Hematopoietic multipotent progenitor cell (in vitro differentiated cells): ENCODE measurements at places on chromosomes 6 and 20. TPM values are rescaled to one million over a fixed set of nuclear protein-coding genes. Genes with fewer than 3 reads are reported as not detected.

Gene SLC17A3
- total RNA-seq, result not detected

Gene LYRM2
- total RNA-seq, result 8.1 TPM

Gene MLIP
- total RNA-seq, result not detected

Gene THEMIS
- total RNA-seq, result under 0.01 TPM

Gene KIF25
- not detected for total RNA-seq

Gene BNIP5
- total RNA-seq, result not detected

DNA sequence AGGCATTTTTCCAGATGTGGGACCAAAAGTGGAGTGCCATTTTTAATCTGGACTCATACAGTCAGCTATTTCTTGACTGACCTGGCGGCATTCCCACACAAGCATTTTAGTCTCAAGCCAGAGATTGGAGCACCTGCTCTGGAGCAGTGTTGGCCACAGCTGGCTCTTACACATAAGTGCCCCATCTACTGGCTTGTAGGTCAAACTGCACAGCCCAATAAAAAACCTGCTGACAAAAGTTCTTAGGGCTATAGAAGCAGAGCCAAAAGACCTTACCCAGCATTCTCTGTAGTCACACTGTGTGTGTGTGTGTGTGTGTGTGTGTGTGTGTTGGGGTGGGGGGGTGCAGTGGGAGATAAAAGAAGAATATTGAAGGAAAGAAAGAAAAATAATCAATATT is 38.6 kb upstream of the SENP6 start:
- no peak for DNase-seq

Gene RAB32
- total RNA-seq, result 33.1 TPM

Gene HDGFL1
- not detected for total RNA-seq

Gene PLA2G7
- total RNA-seq, result not detected

Gene HLA-F
- 161 TPM for total RNA-seq

Gene DUSP15
- total RNA-seq, result 8.6 TPM

DNA sequence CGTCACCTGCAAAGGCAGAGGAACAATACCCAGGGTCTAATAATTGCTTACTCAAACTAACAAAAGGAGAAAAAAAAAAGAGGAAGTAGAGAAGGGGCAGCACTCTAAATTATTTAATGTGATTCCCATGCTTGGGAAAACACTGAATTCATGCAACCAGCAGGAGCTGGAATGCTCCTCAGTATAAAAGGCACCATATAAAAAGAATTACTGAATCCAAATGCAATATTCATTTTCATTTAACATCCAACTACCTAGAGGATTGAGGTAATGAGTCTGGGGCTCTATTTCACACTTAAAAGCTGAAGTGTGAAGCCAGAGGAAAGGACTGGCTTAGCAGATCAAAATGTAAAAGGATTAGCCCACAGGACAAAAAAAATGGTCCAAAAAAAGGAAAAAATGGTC is 8.7 kb downstream of the B4GALT5 start:
- DNase-seq, result no peak

Gene FAM209B
- total RNA-seq, result not detected

GRCh38 chr6:3230256-3230882 is 2.9 kb upstream of the TUBB2B start:
- no peak for DNase-seq

DNA sequence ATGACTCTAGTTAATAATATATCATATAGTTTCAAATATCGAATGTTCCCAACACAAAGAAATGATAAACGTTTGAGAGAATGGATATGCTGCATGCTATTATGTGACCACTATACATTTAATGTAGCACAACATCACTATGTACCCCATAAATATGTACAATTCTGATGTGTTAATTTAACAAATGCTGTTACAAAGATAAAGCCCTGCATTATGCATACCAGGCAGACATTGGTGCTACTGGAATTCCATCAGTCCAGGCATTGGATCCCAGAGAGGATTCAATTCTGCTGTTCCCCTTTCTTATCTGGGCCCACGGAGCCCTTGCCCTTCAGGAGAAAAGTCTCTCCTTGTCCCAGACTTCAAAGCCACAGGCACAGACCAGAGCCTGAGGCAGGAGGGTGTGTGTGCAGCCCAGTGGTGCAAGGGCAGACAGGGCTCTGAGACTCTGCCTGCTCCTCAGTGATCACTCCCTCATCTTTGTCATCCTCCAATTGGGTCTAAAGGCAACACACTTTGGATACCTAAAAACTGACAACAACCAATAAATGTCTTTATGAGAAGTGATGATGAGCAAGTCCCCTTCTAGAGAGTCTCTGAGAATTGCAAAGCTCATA is 45.2 kb downstream of the PSMG4 start:
- no peak for DNase-seq

Gene MOG
- total RNA-seq, result not detected

DNA sequence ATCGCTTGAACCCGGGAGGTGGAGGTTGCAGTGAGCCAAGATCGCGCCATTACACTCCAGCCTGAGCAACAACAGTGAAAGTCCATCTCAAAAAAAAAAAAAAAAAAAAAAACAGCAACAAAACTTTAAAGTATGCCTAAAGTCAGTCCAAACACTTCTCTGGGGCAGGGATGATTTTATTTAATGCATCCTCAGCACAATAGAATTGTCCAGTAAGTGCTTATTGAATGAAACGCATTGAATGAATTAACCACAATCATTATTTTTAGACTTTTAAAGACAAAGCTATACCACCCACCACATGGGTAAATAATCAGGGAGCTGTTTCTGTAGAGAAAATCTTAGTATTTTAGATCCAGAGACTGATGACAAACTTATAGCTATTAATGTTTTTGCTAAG is 16.6 kb upstream of the CTAGE9 start:
- no peak for DNase-seq

Gene ROMO1
- total RNA-seq, result 146 TPM

DNA sequence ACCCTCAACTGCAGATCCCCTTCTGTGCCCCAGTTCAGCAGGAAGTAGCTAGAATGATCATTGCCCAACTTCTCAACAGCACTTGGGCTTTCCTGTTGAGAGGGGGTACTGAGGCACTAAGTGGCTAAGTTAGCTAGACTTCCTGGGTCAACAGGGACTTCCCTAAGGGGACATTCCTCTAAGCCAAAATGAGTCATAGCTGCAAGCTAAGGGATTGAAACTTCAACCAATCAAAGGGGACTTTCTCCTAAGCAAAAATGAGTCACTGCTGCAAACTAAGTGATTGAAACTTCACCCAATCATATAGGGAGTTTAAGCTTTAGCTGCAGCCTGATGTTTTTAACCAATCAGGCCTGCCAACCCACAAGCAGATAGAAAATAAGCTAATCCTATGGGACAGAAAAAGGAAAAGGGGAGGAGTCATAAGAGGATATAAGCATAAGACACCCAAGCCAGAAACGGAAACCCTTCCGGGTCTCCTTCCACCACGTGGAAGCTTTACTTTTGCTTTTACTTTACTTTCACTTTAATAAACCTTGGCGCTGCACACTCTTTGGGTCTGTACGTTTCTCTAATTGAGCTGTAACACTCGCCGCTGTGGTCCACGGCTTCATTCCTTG is 659.0 kb upstream of the HS3ST5 start:
- DNase-seq, result no peak

DNA sequence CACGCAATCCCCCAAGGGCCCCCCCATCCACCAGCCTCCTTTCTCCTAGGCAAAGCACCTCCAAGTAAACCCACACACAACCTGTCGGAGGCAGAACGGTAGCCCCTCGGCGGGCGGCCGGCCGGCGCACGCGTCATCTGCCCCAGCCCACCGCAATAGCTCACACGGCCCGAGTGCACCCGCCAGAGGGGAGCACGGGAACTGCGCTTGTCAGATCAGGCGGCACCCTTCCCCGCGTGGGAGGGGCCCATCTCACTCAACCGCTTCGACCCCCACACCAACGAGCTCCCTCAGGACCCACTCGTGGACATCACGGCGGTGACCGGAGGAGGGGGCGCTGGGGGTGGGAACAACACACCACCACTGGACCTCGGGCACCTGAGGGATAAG is 767.9 kb upstream of the DEFB115 start:
- DNase-seq, result no peak

Gene APOBEC2
- total RNA-seq, result not detected

- peak; percentile 32 for DNase-seq
Measured at GRCh38 chr6:10837622-10837994, 731 bp downstream of the MAK start.

Gene LY6G6D
- 1.6 TPM for total RNA-seq

Gene ABT1
- total RNA-seq, result 23.2 TPM

DNA sequence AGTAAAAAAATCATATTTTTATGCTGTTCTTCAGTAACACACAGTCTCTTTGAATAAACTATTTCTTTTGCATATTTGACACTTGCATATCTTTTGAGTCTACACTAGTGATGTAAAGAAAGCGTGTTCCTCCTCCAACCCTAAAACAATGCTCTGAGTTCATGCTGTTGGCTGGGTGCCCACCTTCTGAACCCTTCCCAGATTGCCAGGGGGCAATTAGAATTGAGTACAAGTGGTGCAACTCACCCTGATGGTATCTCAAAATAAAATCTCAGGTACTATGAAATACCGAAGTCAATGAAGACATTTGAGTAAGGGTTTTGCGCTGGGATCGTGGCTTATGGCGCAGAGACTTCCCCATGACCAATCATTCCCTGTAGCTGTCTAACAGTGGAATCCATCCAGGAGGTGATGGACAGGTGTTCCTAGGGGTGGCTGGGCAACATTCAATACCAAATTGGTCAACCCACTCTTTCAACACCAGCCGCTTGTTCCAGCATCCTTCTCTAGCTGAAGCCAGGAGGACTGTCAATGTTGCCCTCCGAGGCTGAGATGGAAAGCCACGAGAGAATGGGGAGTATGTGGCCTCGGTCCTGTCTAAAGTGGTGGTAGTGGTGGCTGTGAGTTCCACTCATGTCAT is 94.4 kb upstream of the ZNFX1 start:
- DNase-seq, result no peak

- DNase-seq, result no peak
Measured at GRCh38 chr20:51610761-51611624, 68.5 kb upstream of the NFATC2 start.

- DNase-seq, result no peak
Measured at GRCh38 chr20:38430679-38431325, 4.3 kb downstream of the SNHG17 start.

Gene RAD21L1
- not detected for total RNA-seq
